ENCODE measurements at places on chromosomes 1 and 21.

GRCh38 chr1:157101149-157101548 is 1.5 kb upstream of the ETV3L start:
- no peak for DNase-seq

- no peak for DNase-seq
These were observed 89.0 kb downstream of the MIS18A start for GRCh38 chr21:32189688-32190483.

DNA sequence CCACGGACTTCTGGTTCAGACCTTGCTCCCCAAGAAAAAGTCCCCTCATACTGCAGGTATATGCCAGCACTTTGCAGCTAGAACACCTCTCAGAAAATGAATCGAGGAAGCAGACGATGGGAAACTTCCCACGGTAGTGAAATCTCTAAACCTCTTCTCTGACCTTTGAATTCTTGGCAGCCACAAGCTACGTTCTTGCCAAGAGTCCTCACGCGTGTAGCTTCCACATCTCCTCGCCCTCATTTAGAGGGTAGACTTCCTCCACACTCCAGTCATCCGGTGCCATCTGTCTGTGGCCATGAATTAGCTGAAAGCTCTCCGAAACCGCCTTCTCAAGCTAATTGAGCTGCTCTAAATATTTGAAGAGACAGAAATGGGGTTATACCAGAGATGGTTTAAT is 127.8 kb downstream of the RGS7 start:
- no peak for DNase-seq

DNA sequence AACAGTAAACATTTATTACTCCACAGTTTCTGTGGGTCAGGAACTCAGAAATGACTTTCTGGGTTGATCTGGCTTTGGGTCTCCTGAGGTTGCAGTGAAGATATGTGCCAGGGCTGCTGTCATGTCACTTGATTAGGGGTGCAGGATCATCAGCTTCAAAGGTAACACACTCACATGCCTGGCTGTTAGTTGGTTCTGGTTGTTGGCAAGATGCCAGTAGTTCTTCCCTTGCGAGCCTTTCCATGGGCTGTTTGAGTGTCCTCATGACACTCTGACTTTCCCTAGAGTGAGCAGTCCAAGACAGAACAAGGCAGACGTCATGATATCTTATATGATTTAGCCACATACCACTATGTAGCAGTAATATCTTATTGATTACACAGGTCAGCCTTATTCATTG is 1.8 kb downstream of the SWT1 start:
- no peak for DNase-seq

- DNase-seq, result no peak
These were observed 129.5 kb upstream of the DSCAM start for GRCh38 chr21:40976198-40977109.

- DNase-seq, result no peak
These were observed 47.3 kb downstream of the SELENOF start for GRCh38 chr1:86866665-86867064.

DNA sequence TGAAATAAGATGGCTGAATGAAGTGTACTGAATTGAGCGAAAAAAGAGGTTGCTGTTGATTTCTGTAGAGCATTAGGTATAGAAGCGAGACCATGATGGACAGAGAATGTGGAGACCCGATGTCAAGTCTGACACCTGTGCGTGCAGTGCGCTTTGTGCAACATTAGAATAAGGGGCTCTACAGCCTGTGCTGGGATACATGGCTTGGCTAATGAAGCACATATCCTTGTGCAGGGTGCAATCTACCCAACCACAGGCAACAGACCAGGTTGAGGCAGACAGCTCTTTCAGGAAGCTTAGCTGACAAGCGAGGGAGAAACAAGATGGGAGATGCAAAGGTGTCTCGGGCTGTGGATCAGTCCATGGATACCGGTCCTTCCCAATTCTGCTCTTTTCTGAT is 18.9 kb downstream of the GPA33 start:
- DNase-seq, result no peak

GRCh38 chr1:167722152-167722869 is 529 bp downstream of the MPZL1 start:
- DNase-seq, result no peak

DNA sequence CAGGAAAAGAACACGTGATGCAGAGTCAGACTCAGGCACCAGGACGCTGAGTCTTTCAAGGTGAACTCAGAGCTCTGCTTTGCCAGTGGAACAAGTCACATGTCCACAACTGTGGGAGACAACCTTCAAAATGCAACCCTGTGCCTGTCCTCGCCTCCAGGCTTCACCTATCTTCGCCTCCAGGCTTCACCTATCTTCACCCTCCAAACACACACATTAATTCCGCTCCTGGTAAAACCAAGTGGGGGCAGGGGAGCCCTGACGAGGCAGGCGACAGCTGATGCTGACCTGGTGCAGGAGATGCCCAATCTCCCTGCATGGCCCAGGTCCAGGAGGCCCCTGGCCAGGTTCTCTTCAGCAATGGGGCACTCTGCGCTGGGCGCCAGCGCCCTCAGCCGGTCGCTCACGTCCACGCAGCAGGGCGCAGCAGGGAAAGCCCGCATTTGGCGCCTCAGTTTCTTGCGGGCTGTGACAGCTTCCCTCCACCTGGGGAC is 28.0 kb upstream of the LSS start:
- DNase-seq, result no peak

GRCh38 chr1:64403331-64403730 is 66.6 kb upstream of the CACHD1 start:
- no peak for DNase-seq

GRCh38 chr1:77548285-77548684 is 134.2 kb downstream of the ZZZ3 start:
- DNase-seq, result no peak

GRCh38 chr1:54865238-54866073 is 21.5 kb downstream of the DHCR24 start:
- no peak for DNase-seq

GRCh38 chr1:33709783-33710718 is 153.8 kb upstream of the HMGB4 start:
- DNase-seq, result no peak

- no peak for DNase-seq
These were observed 35.3 kb upstream of the DIRAS3 start for GRCh38 chr1:68085752-68086151.

DNA sequence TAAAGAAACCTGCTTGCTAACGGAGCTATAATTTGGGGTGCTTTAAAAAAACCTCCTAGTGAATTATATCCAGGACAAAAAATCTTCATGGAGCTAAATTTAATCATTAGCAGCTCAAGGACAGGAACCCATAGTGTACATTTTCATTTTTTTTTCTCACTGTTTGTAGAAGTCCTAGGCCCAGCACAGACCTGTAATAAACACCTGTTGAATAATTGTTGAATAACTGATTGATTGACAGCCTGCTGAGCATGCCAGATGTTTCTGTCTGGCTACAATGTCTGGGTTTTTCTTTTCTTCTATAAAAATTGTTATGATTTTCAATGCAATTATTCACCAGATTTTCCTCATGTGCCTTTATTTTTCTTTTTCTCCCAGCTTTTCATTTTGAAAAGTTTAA is 10.9 kb upstream of the GALNT2 start:
- no peak for DNase-seq

GRCh38 chr1:3550511-3551289 is 60.6 kb downstream of the MEGF6 start:
- DNase-seq, result no peak

- no peak for DNase-seq
These were observed 19.2 kb downstream of the RIMS3 start for GRCh38 chr1:40646315-40646714.

DNA sequence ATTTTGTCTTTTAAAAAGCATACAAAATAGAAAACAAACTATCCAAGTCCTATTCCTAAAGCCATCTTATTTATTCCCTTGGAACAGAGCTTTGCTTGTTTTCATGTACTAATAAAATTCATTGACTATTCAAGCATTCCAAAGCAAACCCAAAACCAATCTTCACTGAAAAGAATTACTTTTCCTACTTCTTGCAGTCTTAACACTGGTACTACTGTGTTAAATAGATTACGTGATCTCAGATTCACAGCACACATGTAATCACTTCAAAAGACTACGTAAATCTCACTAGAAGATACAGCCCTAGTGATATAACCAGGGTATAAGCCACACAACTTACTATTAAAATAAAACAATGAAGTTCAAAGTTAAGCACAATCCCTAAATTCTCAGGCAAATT is 39.0 kb downstream of the ZZZ3 start:
- DNase-seq, result no peak
